ENCODE measurements at places on chromosomes 16 and 17. TPM values are rescaled to one million over a fixed set of nuclear protein-coding genes. Genes with fewer than 3 reads are reported as not detected.

SMPD3 gene
- 1.2 TPM for total RNA-seq

EEF2K gene
- 31.8 TPM for total RNA-seq

PIMREG gene
- 24.3 TPM for total RNA-seq

SPATA22 gene
- not detected for total RNA-seq

SEZ6 gene
- total RNA-seq: not detected

STH gene
- not detected for total RNA-seq

TMEM100 gene
- not detected for total RNA-seq

CA7 gene
- total RNA-seq: not detected

Measured in Calu3 (cell line).